Epithelial cell of esophagus (primary cell): ENCODE measurements at places on chromosomes 13 and 19.
A peak's percentile ranks its signal among the peaks of the same experiment; 100 is the strongest.

- DNase-seq, result no peak
Measured at GRCh38 chr13:26787961-26788360, 27.4 kb upstream of the GPR12 start.

GRCh38 chr13:60094385-60095088 is 69.2 kb downstream of the DIAPH3 start:
- no peak for DNase-seq

DNA sequence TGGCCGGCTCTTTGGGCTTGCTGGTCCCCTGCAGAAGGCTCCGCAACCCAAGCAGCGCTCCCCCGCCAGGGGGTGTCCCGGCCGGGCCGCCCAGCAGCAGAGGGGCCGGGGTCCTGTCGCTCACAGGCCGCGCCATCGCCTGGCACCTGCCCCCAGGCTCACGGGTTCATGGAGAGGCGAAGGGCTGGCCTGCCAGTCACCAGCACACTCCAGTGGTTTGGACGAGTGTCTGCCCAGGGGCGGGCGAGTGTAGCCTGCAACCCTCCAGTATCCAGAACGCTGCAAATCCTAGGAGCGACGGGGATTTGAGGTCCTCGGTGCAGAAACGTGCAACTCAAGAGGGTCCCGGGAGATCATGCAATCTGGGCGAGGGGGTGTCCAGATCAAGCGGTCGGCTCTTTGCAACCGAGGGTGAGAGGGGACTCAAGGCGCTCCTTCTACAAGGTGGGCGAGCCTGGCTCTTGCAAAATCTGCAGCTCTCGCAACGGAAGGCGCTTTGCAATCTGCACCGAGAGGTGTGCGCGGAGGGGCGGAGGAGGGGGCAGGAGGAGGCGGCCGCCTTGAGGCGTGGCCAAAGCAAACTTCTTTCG is at the start of gene DBP:
Gene DBP, minus strand, starts transcription at position 521 of the 590 bp plus-strand sequence. Its CDS starts 385 bp downstream, at position 136.
- no peak for DNase-seq

- no peak for DNase-seq
Measured at GRCh38 chr19:49436381-49437017, 4.8 kb downstream of the SLC17A7 start.

- DNase-seq, result no peak
Measured at GRCh38 chr13:102915393-102915930, 69.6 kb downstream of the ERCC5 start.

DNA sequence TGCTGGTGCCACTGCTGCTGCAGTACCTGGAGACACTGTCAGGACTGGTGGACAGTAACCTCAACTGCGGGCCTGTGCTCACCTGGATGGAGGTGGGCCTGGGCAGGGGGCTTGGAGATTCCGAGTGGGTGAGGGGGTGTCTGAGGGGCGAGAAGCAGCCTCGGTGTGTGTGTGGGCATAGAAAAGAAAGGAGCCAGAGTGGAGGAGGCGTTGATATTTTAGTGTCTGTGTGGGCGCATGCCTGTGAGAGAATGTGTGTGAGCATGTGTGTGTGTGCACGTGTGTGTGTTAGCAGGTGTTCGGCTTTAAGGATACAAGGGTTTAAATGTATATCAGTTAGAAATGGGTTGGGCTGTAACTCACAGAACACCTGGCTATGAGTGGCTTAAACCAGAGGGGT is 3.7 kb downstream of the ARHGAP33 start:
- no peak for DNase-seq

- DNase-seq, result no peak
Measured at GRCh38 chr13:113969311-113969972, 4.4 kb downstream of the C13orf46 start.

GRCh38 chr19:1481893-1482360 is 2.9 kb upstream of the C19orf25 start:
- no peak for DNase-seq

GRCh38 chr19:56138069-56138468 is 3.0 kb upstream of the ZNF444 start:
- DNase-seq, result no peak

DNA sequence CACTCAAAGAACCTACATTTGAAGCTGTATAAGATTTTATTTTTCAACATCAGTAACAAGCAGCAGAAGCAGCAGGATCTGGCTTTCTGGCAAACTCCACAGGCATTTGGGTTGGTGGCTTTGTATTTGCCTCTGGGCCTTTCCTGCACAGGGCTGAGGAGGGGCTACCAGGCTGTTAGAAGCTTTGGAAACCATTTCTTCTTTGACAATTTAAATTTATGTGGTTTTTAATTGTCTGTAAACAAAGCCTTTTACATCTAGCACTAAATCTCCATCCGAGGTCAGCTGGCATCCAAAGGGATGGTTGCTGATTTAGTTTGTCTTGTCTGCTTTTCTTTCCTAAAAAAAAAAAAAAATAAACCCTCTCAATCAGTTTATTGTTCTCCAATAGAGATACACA is 127.5 kb upstream of the OBI1 start:
- DNase-seq, result no peak

GRCh38 chr13:76638181-76638580 is 248.0 kb downstream of the KCTD12 start:
- no peak for DNase-seq

DNA sequence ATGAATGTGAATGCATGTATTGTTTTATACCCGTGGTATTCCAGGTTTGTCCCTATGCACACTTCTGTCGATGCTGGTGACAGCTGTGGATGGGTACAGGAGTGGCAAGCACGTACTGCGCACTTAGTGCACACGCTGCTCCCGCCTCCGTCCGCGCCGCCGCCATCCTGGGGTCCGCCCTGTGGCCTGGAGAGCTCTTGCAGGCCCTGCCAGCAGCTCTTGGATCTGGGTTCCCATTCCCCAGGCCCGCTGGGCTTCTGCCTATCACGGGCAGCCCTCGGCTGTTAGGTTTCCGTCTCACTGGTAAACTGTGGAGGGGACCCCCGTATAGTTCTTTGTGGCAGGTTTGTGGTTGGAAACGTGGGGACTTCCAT is 4.0 kb downstream of the GNA11 start:
- DNase-seq, result no peak

GRCh38 chr19:56873493-56873892 is 33.0 kb upstream of the PEG3 start:
- DNase-seq, result no peak

DNA sequence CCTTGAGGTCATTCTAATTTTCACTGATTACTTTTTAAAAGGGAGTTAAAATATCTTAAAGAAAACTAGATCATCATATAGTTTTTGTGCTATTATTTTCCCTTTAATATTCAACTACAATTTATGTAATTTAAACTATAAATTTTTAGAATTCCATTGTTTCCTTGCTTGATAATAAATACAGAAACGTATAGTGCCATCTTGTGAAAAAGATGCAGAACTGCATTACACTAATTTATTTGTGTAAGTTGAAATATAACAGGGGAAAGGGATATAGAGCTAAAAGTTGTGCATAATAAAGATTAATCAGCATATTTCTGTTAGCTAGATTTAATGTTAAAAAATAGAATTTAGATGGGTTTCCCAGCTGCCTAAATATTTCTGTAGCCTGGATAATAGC is 61.5 kb upstream of the TDRD3 start:
- DNase-seq, result peak; percentile 20
